ENCODE measurements at places on chromosomes 1 and 21.

DNA sequence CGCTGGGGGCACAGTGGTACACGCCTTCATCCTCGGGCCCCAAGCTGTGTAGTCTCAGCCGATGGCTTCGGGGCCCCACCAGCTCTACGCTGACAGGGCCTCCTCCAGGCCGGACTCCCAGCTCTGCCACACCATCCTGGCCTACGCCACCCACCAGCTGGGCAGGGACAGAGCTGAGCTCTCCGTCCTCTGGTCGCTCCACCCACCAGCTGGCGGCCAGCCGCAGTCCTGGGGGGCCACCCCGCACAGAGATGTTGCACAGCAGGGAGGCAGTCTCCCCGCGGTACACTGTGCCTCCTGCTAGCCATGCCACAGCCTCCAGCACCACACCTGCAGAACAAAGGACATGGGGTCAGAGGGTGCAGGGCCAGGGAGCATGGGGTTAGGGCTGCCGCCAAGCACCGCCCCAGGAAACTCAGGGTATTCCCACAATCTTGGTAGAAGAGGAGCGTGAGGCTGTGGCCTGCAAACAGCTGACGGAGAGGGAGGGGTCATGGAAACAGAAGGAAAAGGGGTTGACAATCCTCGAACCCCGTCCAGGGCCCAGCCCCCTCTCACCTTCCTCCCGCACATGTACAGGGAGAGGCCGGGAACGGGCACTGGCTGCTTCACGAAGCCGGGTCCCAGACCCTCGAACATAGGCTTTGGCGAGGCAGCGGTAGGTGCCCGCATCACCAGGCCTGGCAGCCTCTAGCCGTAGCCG is 5.9 kb downstream of the IGSF8 start:
- DNase-seq: no peak

DNA sequence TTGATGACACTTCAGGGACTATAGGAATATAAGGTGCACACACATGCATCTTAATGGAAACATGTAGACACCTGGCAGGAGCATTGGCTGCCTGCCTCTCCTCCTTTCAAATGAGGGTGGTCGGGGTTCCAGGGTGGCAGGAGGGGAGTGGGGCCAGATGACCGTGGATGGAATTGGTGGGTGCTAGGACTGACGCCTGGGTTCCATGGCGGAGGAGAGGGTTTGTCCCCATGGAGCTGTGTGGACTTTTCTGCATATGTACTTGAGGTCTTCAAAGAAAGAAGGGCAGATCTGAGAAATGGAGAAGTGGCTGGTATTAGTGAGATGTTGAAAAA is 7.7 kb downstream of the PRRX1 start:
- DNase-seq: no peak

GRCh38 chr1:163588796-163589195 is 267.0 kb downstream of the NUF2 start:
- no peak for DNase-seq

DNA sequence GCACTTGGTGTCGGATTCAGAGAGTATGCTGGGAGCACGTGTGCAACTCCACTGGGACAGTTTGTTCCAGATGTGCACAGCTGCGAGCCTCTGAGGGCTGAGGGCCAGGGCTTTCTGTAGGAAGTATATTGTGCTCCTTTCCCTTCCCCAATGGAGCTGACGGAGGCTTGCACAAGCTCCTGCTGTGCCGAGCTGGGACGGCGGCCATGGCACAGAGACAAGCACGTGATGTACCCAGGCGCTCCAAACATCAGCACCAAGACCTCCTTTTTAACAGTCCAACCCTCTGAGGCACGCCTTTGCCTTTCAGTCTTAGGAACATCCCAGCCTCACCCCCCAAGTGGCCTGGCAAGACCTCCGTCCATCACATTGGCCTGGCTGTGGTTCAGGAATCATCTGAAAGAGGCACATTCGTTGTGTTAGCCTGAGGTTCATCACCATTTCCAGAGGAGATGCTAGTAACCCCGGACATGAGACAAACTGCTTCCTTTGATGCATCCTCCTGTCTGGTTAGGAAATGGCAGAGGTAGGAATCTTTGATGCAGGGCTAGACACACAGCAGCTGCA is 339.2 kb upstream of the KAZN start:
- DNase-seq: no peak

DNA sequence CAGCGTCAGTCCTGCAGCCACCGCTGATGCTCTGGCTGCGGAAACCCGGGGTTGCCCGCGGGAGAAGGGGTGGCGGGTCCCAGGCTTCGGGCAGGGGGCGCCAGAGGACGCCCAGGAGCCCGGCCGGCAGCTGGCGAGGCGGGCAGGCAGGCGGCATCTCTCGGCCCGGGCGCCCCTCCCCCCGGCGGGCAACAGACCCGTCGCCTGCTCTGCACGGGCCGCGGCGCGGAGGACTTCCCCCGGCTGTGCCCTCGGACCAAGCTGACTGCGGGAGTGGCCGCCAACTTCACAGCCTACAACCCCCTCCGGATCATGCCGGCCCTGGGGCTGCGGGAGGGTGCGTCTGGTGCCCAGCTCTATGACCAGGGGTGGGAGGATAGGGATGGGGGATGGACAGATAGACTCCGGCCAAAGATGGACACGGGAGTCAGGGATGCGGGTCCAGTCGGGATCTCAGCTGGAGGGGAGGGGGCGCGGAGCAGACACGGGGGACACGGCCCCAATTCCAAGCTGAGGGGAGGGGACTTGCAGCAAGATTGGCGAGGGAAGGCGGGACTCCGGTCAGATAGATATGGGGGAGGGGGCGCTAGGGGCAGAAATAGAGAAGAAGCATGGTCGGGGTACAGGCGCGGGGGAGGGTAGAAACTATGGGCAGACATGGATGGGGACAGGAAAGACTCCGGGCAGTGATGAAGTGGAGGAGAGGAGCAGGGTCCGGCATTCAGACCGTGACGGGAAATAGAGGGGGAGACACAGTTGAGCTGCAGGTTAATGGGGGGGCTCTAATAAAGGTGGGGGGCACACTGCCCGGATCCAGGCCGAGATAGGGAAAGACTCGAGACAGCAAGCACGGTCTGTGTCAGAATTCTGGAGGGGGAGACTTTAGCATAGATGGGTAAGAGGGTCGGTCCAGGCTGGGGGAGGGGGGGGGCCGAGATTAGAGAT is 1.1 kb downstream of the ADGRB2 start:
- DNase-seq: peak; percentile 75

DNA sequence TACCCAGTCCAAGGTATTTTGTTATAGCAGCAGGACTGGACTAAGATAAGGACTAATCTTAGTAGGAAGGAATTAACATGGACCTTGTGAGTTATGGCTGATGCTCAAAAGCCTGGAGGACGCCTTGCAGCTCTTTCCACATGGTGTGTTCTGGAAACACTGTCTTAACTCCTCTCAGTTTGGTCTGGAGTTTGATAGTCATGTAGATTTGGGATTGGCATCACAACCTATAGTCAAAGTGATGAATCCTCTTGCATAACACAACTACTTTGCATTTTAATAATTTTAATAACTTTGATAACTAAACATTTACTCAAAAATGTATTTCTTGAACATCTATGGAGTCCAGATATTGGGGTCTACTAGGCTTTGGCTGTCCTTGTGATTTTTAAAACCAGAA is 293.7 kb downstream of the KIF26B start:
- no peak for DNase-seq

DNA sequence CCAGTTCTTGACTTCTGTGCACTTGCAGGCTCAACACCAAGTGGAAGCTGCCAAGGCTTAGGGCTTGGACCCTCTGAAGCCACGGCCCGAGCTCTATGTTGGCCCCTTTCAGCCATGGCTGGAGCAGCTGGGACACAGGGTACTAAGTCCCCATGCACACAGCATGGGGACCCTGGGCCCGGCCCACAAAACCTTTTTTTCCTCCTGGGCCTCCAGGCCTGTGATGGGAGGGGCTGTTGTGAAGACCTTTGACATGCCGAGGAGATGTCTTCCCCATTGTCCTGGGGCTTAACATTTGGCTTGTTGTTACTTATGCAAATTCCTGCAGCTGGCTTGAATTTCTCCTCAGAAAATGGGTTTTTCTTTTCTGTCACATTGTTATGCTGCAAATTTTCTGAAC is 59.8 kb downstream of the DISC1 start:
- no peak for DNase-seq

DNA sequence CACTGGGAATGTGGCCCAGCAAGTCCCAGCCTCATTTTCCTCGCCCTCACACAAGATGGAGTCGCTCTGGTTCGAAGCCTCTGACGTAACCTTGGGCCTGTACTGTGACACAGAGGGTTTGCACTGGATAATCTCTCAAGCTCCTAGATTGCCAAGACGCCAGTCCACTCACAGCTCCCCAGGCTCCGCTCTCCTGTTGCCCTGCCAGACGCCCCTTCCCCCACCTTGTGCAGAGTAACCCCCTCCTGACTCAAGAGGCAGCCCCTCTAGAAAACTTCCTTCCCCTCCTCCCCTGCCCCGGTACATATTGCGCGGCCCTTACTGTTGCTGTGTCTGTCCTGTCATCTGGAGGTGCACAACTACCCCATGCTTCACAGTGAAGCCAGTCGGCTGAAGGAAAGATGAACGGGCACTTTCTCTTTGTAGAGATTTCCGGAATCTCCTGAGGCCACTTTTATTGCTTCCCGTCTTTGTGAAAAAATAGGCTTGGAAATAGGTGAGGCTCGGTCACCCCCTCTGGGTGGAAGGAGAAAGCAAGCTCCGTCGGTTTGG is 981 bp upstream of the KIAA1614 start:
- no peak for DNase-seq

GRCh38 chr1:56654126-56654923 is 9.2 kb downstream of the PRKAA2 start:
- DNase-seq: no peak

- DNase-seq: no peak
These were observed 100.4 kb upstream of the POGK start for GRCh38 chr1:166738873-166739272.

DNA sequence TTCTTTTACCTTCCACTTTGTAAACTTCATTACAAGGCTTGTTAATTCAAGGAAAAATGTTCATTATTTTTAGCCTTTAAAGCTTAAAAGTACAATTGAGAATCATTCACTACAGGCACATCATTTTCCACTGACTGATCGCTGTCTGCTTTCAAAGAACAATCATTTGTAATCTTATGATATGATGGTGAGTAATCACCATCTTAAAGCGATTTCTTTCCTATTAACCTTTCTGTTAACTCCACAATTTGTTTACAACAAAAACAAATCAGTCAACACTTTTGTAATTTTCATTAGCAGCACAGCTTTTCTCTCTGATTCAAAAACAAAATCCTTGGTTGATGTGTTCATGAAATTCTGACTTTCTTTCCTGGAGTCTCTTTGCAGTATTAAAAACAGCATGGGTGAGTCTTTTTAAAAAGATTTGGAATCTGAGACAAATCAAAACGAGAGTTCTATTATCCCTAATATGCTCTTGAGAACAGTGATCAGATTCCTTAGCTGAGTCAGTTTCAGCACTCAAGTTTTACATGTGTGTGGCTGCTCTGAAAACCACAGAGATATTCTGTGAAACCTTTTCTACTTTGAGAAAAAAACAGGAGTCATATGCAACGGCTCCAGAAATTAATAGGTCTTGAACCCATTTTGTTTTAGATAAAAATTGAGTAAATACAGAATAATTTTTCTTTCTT is 145.8 kb upstream of the TMPRSS15 start:
- no peak for DNase-seq

DNA sequence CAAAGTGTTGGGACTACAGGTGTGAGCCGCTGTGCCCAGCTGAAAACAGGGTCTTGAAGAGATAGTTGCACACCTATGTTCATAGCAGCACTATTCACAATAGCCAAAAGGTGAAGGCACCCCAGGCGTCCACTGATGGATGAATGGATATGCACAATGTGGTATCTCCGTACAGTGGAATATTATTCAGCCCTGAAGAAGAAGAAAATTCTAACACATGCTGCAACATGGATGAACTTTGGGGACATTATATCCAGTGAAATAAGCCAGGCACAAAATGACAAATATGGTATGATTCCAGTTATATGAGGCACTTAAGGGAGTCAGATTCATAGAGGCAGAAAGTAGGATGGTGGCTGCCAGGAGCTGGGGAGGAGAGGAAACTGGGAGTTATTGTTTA is 137.6 kb upstream of the WNT4 start:
- DNase-seq: no peak

DNA sequence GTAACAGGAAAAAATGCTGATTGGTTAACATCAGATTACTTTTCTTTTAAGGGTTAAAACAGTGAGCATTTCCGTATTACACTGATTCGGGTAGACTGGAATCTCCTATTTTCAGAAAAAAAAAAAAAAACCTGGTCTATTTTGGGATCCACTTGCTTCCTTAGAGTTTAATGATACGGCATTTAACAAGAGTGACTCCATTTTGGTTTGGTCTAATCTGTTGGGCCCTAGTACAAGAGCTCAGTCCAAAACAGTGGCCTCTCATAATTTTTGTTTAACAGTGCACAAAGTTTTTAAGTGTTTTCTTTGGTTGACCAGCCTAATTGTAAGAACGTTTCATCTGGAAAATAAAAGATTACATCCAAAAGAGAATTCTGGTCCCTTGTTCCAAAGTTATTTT is 120.2 kb downstream of the NRDC start:
- DNase-seq: no peak

GRCh38 chr21:25361097-25361496 is 246.2 kb downstream of the MRPL39 start:
- no peak for DNase-seq

- DNase-seq: peak; percentile 33
These were observed 96.9 kb upstream of the AKT3 start for GRCh38 chr1:243946946-243947345.

DNA sequence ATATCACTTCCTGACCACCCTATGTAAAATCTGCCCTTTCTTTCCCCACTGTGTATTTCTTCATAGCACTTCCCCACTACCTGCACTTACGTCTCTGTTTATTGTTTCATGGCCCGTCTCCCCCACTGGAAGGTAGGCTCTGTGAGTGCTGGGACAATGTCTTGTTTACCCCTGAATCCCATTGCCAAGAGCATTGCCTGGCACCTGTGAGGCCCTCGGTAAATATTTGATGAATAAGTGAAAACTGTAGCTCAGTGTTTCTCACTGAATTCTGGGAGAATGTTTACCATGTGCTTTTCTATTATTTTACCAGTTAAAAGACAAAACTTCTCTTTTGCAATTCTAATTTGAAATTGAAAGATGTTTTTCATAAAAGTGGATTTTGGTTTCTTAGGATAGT is 11.8 kb downstream of the NFASC start:
- DNase-seq: no peak

DNA sequence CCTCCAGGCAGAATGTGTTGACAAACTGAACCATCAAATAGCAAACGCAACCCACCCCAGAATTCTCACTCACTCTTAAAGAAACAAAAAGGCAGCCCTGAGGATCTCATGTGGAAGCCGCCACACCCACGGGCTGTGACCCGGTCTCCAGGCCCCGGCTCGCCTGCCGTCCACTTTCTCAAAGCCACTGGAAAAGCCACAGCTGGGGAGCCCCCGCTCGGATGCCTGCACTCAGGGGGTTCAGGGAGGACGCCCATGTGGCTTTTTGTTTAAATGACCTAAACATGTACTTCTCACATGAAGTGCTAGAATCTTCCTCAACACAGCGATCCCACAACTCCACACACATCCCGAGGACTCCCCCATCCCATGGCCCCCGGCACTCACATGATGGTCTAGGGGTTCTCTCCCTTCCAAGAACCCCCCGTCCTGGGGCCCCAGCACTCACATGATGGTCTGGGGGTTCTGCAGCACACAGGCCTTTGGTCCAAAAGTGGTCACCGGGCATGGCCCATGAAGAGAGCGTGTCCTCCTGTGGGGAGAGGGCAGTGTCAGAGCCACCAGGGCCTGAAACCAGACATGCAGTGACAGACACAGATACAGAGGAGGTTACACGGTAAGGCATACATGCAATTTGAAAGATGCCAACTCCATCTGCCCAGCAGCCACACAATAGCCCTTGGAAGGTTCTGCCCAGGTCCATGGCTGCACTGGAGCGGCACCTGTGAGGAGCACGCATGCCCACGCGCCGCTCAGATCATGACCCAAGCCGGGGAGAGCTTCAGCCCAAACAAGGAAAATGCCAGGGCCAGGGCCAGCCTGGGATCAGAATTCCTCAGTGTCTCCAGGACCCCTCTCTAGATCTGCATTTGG is 16.5 kb downstream of the NADK start:
- no peak for DNase-seq

Data from CD4-positive, alpha-beta T cell treated with Interleukin-1 beta for 1 hour (primary cell).